NCI-H2081 (cell line): ENCODE measurements at places on chromosomes 7 and 10.
A peak's percentile ranks its signal among the peaks of the same experiment; 100 is the strongest.

GRCh38 chr10:122387572-122387971 is 13.1 kb downstream of the PLEKHA1 start:
- no peak for DNase-seq

GRCh38 chr7:139265673-139266072 is 34.6 kb downstream of the UBN2 start:
- no peak for DNase-seq

DNA sequence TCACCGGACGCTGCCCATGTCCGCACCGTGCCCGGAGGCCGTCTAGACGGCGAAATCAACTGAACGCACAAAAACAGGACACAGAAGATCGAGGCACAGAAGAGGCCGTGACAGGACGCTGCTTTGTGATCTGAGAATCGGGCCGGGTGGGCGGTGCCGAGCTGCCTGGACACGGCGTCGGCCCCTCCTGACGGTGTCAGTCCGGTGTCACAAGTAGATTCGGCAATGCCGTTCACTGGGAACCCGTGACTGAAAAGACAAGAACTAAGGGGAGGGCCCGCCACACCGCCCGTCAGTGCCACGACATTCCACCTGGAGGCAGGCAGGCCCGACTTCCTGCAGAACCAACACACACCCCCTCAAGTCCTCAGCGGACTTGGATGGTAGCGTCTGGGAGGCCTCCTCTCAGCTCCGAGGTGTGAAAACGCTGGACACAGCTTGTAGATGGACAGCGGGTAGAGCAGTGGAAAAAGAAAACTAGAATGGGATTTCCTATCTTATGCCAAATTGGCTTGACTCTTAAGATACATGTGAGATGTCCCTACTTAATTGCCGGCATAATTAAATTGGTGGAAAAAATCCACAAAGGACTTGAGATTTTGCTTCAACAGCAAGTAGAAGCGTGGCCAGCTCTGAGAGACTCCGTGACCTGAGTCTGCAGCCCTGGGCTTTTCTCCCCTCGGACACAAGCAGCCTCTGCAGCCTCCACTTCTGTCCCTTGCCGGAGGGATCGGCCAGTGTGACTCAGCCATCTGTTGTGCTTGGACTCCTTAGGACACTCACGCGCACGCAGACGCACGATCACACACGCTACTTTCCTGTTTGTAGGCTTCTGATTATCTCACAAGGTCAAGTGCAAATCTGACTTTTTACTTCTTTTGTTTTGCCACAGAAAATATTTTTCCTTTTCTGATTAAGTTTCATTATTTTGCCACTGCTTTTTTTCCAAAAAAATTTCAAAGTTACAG is 269.0 kb downstream of the DIP2C start:
- DNase-seq, result no peak

- no peak for DNase-seq
Observed at GRCh38 chr10:52746169-52746568, 26.4 kb downstream of the MBL2 start.

- no peak for DNase-seq
Observed at GRCh38 chr10:128087884-128088709, 38.1 kb downstream of the MKI67 start.

- no peak for DNase-seq
Observed at GRCh38 chr7:137890449-137890921, 43.7 kb upstream of the DGKI start.

DNA sequence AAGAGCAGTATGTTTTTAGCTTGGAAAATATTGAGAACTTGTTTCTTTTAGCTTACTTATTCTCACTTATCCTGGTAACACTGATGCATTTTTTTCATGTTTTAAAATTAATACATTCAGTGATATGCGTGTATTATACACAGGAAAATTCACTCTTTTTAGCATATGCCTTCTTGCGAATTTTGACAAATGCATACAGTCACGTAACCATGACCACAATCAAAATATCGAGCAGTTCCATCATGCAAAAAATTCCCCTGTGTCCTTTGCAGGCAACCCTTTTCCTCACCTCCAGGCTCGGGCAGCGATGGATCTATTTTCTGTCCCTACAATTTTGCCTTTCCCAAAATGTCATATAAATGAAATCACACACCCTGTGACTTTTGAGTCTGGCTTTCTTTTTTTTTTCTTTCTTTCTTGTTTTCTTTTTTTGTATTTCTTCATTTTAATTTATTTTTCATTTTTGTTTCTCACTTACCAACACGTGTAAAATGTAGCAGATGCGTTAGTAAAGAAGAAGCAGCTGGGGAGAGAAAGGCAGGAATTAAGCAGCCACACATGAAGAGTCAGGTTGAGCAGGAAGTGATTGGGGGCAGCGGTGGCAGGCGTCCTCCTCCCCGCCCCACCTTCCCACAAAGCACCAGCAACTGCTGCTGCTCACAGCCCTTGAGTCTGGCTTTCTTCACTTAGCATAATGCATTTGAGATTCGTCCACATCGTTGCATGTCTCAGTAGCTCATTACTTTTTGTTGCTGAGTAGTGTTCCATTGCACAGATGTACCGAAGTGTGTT is 29.9 kb downstream of the ADRB1 start:
- no peak for DNase-seq

- no peak for DNase-seq
Observed at GRCh38 chr10:69087590-69088470, at the start of gene SRGN. TSS of gene SRGN (plus strand) at chr10:69088103. CDS start at chr10:69088158, 55 bp downstream.

DNA sequence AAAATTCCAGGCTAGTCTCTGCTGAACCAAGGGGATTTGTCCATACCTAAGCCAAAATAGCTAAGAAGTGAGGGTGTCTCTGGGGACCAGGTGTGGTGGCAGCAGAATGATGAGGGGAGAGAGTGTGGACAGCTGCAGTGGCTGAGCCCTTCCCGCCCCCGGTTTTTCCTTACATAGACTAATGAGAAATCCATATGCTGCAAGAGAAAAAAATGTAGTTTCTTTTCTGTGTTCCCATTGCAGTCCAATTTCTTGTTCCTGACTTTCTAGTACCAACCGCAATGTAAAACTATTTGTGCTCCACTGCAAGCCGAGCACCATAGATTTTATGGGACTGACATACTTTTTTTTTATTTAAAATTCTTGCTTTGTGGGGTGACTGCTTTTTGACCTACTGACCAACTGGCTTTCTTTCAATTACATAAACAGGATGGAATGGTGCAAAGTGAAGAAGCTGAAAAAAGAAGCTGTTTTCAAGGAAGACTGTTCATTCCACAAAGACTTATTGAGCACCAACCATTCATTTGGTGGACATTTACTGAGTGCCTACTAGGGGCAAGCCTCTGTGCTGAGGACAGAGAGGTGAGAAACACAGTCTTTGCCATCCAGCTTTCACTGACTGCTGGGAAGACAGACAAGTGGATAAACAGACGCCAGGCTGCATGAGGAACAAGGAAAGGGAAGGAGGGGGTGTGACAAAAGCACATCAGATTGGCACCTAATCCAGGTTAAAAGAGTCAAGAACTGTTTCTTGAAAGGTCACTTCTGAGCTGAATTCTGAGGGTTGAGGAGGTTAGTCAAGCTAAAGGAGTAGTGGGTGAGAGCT is 9.8 kb downstream of the CEP41 start:
- peak; percentile 68 for DNase-seq

DNA sequence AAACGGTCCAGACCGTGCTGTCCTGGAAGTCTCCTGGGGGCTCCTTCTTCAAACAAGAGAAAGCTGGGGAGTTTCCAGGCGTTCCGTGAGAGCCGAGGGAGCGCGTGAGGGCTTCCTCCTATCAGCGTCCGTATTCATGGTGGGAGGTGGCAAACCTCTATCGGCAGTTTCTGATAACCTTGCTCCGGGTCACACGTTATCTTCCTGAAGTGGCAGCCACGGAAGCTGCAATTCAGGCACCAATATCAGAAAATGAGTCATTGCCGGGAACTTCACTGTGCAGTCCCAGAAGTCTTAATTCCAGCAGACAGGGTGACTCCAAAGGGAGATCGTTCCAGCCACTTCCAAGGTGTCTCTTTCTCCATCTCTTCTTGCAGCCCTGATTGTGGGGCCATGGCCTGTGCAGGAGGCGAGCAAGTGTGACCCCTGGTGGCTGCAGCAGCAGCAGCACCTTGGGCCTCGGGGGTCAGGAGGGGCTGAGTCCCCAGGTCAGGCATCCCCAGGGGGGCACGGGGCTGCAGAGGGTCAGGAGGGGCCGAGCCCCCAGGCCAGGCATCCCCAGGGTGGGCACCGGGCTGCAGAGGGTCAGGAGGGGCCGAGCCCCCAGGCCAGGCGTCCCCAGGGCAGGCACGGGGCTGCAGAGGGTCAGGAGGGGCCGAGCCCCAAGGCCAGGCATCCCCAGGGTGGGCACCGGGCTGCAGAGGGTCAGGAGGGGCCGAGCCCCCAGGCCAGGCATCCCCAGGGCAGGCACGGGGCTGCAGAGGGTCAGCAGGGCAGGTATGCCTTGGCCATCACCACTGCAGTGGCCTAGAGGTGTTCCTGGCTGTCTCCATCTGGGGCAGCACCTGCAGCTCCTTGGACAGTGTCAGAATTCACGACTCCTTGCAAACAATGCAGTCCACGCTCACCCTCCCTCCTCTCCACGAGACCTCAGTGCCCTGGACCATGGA is 538.7 kb downstream of the DNAJB6 start:
- DNase-seq, result peak; percentile 22

GRCh38 chr7:28356619-28357018 is 55.7 kb upstream of the CREB5 start:
- DNase-seq, result no peak

DNA sequence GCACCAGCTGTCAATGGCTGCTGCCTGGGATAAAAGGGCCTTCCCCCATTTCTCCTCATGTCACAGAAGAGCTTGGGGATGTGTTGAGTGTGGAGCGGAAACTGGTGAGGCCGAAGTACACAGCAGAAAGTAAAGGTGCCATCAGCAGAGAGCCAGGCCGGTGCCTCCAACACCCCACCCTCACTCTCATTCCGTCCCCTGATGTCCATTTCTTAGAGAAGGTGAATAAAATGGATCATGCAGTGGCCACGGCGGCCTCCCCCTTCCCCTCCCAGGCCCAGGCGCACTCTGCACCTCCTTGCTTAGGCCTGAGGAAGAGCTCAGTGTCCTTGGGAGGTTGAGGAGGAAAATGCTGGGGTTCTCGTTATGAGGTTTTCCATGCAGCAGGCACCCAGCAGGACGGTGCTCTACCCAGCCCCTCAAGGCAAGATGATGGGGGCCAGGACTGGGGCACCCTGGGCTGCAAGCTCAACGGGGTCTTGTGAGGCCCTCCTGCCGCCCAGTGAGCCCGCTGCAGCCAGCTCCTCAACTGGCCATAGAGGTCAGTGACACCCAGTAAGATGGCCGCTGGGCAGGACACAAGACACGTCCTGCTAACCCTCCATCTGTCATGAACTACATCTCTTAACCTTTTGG is 163.9 kb downstream of the ADARB2 start:
- DNase-seq, result no peak
